ENCODE measurements at places on chromosomes 7 and 10. TPM values are rescaled to one million over a fixed set of nuclear protein-coding genes. Genes with fewer than 3 reads are reported as not detected.

GRM3 gene
- total RNA-seq, result not detected

NODAL gene
- 0.49 TPM for total RNA-seq

- no peaks in the 10 kb centered on the region for H3K27me3 ChIP-seq
- no peaks in the 10 kb centered on the region for H3K36me3 ChIP-seq
- no peak overlapping the region for H3K4me3 ChIP-seq
- DNase-seq, result no peak
Measured at GRCh38 chr7:37089972-37090371, 358.7 kb downstream of the ELMO1 start.

ABCB1 gene
- total RNA-seq, result not detected

DNA sequence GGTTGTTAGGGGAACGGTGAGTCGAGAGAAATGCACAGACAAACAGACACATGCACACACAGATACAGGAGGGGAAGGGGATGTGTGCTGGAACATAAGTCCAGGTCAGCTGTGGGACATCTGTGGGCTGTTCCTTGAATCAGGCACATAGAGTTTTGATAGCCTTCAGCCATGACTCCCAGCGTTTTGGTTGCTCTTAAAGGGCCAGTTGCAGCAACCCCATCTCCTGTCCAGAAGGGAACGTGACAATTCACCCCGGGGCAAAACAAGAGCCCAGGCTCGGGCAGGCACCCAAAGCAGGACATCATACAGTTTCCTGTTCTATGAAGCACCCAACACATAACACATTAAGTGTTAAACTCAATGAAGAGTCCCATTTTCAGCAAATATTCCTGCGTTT lies 9.6 kb downstream of the INSYN2A start:
- no peaks in the 10 kb centered on the region for H3K27me3 ChIP-seq
- peaks cover 3% of the 10 kb centered on the region for H3K36me3 ChIP-seq
- DNase-seq, result no peak
- no peak overlapping the region for H3K4me3 ChIP-seq
- H3K4me1 ChIP-seq, result no peaks in the 10 kb centered on the region

- no peak for DNase-seq
- H3K27me3 ChIP-seq, result no peaks in the 10 kb centered on the region
- H3K27ac ChIP-seq, result no peak overlapping the region
- no peaks in the 10 kb centered on the region for H3K4me1 ChIP-seq
- H3K4me3 ChIP-seq, result no peak overlapping the region
Measured at GRCh38 chr10:42983591-42983990, 93.3 kb upstream of the RET start.

ANKRD2 gene
- total RNA-seq, result 0.60 TPM
